ENCODE measurements at places on chromosomes 13 and 19.

GRCh38 chr13:51644654-51645053 is 60.4 kb downstream of the WDFY2 start:
- DNase-seq, result no peak

DNA sequence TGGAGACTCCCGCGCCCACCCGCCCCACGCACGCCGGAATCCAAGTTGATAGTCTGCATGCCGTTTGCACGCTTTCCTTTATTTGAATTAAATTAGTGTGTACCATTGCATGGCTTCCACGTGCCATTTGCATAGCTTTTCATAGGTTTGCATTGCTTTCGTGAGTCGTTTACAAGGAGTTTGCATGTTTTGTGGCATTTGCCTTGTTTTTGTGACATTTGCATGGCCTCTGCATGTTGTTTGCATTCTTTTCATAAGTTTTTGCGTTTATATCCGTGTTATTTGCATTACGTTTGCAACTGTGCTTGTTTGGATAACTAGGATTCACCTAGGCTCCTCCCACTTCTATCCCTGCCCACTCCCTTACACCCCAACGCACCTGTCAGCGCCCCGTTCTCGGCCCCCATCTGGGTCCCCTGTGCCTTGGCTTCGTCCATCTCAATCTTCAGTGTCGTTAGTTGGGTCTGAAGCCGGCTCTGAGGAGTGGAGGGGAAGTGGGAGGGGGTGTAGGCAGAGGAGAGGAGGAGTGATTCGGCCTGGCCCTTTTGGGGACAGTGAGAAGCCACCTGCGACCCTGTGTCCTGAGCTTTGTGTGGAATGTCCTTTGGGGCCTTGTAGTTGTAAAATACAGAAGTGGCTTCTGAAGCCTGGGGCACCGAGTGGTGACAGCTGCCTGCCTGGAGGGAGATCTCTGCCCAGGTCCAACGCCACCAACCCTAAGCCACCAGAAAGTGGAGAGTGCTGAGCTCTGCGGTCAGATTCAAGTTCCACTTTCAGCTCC is 2.4 kb downstream of the CCDC194 start:
- no peak for DNase-seq

GRCh38 chr19:2214251-2214650 is 21.9 kb downstream of the PLEKHJ1 start:
- no peak for DNase-seq

DNA sequence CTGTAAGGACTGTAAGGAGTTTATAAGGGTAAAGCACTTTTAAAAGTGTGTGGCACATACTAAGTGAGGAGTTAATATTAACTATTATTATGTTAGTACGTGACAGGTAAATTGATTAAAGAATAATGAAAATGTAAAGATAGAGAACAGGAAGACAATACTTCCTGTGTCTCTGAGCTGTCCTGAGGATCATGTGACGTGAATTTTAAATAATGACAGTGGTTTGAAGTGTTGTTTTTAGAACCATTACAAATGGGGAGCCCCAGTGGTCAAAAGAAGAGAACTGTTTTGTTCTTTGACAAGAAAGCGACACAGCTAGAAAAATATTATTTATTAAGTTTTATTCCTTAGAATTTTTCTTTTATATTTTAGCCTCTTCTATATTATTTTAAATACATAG is 241.2 kb upstream of the STARD13 start:
- no peak for DNase-seq

- no peak for DNase-seq
These were observed 84.8 kb downstream of the SLC25A15 start for GRCh38 chr13:40874138-40874779.

DNA sequence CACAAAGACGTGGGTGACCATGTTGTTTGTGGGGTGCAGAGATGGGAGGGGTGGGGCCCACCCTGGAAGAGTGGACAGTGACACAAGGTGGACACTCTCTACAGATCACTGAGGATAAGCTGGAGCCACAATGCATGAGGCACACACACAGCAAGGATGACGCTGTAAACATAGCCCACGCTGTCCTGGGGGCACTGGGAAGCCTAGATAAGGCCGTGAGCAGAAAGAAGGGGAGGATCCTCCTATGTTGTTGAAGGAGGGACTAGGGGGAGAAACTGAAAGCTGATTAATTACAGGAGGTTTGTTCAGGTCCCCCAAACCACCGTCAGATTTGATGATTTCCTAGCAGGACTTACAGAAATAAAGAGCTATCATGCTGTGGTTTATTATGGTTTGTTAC is 5.6 kb downstream of the KLK2 start:
- DNase-seq, result no peak

DNA sequence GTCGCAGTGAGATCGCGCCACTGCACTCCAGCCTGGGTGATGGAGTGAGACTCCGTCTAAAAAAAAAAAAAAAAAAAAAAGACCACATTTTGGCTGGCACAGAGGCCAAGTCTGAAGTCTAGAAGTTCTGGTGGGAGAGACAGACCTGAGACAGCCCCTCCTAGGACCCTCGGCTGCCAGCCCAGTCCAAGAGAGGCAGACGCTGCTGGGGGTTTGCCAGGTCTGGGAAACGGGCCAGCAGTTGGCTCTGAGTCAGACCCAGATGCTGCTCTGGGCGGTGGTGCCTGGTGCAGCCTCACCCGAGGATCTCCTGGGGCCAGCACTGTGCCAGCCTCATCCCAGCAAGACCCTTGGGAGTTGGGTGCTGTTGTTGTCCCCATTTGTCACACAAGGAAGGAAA is 5.8 kb downstream of the FCHO1 start:
- DNase-seq, result no peak

Data from T follicular helper cell (primary cell).